ENCODE measurements at places on chromosomes 6 and 20. TPM values are rescaled to one million over a fixed set of nuclear protein-coding genes. Genes with fewer than 3 reads are reported as not detected.

DNA sequence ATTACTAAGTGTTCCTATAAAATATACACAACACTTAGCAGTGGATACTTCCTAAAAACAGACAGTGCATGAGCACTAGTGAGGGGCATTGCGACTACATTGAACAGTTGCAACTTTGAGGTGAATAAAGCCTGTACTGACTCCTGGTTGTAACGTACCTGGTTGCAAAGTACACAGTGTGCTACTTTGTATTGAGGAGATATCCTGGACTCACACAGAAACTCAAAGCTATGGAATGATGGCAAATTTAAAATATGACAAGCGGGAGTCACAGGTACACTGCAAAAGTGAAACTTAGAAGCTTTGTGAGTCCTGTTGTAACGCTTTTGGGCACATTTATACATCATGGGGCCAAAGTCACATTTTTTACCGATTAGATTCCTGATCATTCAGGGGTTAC, 55.6 kb upstream of the HLA-A start:
- peaks cover 5% of the 10 kb centered on the region for H3K4me1 ChIP-seq
- H3K27ac ChIP-seq, result peak overlapping the region; percentile 93
- H3K36me3 ChIP-seq, result no peaks in the 10 kb centered on the region
- no peak overlapping the region for H3K4me3 ChIP-seq
- H3K27me3 ChIP-seq, result no peaks in the 10 kb centered on the region
- no peak for DNase-seq

DNA sequence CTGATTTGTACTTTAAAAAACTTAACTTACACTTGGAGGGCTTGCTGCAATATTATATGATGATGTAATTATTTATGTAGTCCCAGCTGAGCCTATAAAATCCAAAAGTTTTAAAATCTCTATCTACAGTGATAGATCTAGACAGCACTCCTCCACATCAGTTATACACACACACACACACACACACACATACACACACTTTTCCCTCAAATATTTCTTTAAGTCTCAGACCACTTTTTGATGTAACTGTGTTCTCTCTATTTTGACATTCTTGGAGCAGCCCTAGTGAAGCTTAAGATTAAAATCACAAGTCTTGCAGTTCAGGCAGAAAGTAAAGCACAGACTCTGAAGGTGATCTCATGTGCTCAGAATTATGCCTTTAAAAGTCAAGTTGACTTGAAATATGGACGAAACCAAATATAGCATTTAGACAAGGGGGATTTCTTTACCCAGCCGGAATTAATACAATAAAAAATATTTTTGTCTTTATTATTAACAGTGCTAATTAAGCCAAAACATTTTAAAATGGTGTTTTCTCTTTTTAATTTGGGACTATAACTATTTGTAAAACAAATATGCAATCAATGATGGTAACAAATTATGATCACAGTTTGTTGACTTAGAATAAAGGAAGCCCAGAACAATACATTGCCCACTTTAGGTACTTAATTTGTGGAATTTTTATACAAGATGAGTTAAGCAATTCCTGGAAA, 63.5 kb upstream of the TMEM30A start:
- H3K36me3 ChIP-seq, result no peaks in the 10 kb centered on the region
- peaks cover 29% of the 10 kb centered on the region for H3K27me3 ChIP-seq
- H3K4me3 ChIP-seq, result no peak overlapping the region
- no peak for DNase-seq
- H3K27ac ChIP-seq, result no peak overlapping the region

PTK6 gene
- 0.19 TPM for total RNA-seq

DNA sequence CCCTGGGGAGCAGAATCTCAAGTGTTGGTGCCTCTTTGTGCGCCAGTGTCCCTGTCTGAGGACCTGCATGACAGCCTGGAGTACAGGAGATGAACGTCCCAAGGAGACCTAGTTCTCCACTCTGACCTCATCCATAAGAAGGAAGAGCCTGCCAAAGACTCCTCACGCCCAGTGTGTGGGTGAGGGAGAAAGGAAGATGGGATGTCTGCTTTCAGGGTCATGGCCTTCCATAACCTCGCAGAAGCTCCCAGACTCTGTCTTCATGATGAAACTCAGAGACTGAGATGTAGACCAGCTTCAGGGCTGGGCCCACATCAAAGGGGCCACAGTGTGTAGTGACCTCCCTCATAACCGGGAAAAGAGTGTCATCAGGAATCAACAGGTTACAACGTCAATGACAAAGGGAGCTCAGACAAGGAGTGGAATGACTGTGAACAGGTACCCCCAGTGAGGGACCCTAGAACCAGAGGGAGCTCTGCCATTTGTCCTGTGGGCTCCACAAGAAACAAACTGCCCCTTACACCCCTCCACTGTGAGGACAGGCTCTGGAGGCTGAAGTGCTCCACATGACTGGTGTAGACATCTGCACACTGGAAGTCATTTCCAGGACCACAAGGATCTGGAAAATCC, 8.1 kb downstream of the HLA-DQB1 start:
- no peak for DNase-seq
- H3K4me3 ChIP-seq, result no peak overlapping the region
- peaks cover 17% of the 10 kb centered on the region for H3K4me1 ChIP-seq

ADAT2 gene
- total RNA-seq, result 26.9 TPM

All from natural killer cell treated with Interleukin-12 subunit alpha and Interleukin-12 subunit beta and Interleukin-15 and Interleukin-18, amount 100 ng/mL, for 72 hours (primary cell).